ENCODE measurements at places on chromosomes 11 and 22.

DNA sequence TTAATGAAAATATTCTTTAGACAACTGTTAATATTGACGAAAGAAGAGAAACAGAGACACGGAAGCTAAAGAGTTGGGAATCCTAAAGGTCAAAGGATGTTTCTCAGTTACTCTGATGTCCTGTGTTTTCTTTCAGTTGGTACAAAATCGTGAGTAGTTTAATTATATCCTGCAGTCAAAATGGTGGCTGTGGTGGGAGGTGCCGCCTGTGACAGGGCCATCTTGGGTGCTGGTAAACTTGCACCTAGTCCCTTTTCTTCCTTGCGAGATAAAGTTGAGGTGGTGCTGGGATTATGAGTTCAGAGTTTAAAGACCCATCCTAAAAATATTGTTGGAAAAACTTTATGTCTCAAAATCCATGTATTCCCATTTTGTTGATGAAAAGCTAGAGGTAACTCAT is 2.2 kb downstream of the CECR2 start:
- DNase-seq = no peak

DNA sequence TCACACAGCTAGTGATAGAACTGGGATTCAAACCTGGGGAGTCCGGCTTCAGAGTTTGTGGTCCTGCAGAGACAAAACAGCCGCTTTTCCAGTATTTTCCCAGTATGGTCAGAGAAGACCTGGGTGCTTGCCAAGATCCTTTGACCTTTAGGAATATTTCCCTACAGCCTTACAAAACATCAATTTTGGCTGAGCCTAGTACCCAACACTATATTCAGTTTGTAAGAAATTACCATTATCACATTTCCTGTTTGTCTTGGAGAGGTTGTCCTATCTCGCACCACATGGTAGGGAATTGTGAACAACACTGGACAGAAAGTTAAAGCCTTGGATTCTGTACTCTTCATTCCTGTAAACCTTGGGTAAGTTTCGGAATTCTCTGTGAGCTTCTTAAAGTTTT is 10.7 kb upstream of the NEU3 start:
- DNase-seq = no peak

DNA sequence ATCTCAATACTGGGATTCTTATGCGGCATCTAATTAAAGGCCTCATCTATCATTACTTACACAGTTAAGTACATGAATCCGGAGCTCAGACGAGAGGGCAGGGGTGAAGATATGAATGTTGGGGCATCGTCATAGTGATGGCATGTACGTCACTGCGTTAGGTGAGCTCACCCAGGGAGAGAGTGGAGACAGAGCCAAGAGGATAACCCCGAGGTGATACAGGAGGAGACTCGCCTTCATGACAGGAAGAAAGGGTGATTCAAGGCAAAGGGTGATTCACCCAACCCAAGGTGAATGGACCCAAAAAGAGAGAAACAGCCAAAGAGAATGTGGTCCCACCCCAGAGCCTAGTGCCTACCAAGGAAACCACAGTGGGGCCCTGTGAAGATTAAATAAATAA is 132.9 kb upstream of the BLID start:
- DNase-seq = no peak

DNA sequence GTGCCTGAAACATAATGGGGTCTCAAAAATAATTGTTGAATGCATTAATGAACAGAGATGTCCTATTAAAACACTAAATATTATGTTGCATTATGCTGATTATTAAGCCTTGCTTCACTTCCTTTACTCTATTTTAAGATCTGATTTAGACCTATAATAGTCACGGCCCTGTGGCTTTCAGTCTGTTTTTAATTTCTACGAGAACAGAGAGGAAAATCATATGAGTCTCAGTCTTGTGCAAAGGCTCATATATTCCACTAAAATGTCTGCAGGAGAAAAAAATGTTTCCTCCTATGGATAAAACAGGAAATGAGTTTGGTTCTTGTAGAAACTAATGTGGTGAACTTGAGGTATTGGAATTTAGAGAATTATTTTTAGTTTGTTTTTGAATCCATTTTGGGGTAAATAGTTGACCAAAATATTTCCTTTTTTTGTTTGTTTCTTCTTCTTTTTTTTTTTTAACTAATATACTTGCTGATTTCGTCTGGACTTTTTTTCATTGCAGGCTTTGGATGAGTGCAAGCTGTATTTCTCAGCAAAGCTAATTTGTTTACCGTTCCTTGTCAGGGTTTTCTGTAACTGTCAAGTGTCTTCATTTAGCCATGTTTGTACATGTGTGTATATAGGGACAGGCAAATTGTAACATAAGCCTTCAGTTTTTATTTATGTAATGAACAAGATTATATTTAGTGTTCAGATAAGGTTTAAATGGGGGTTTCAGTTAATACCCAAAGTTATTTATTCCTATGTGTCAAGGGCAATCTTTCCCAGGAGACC is 139.1 kb upstream of the DDI1 start:
- DNase-seq = no peak

GRCh38 chr11:69982690-69983570 is 95.2 kb upstream of the ANO1 start:
- DNase-seq = no peak
